CD4-positive, alpha-beta T cell treated with Interleukin-4 for 4 hours (primary cell): ENCODE measurements at places on chromosomes 4 and X.

DNA sequence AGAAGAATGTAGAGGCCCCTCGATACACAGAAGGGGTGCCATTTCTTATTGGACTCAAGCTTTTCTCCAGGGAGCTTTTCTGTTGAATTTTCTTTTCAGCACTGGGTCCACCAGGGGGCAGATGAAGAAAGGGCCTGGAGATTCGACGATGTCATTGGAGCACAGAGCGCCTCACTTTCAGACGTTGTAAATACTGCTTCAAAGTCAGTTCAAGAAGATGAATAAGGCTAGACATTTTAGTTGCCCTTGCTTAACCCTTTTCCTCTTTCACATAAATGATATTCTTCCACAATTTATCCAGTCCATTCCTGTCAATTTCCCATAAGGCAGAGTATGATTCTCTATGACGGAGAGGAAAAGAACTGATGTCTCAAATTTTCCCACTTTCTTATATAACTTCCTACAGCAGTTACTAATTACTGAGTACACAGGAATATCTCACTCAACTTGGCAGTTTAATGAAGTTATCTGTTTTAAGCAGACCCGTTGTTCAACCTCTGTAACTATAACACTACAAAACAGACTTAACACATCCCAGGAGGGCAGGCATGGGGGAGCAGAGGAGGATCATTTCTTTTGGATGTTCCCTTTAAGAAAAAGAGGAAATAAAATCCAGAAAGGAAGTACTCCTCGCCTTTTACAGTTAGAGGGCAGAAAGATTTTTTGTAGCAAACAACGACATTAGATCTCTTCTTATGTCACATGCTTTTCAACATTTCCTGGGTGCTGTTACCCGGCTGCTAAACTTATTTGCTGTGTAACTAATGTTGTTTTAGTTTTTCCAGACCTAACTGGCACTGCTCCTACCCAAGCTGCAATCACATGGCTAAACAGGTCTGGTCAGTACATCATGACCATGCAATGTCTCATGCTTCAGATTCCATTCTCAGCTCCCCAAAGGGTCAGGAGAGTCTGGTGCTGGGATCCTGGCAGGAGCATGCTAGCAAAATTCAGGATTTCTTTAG lies 12.2 kb upstream of the CENPU start:
- DNase-seq: peak; percentile 67

- peak; percentile 30 for DNase-seq
Measured at GRCh38 chr4:112170451-112170993, 25.3 kb downstream of the FAM241A start.

DNA sequence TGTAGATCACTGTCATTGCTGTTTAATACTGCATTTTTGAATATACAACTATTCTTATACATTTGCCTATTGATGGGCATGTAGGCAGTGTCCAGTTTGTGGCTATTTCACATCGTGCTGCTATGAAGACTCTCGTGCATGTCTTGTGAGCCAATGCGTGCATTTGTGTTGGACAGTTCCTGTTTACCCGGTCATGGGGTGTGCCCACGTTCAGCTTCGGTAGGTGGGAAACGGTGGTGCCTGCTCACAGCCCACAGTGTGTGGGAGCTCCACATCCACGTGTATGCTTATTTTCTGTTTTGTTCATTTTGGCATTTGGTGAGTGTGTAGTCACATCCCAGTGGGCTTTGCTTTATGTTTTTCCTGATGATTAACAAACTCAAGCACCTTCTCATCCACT lies 19.7 kb upstream of the RNF212 start:
- no peak for DNase-seq

DNA sequence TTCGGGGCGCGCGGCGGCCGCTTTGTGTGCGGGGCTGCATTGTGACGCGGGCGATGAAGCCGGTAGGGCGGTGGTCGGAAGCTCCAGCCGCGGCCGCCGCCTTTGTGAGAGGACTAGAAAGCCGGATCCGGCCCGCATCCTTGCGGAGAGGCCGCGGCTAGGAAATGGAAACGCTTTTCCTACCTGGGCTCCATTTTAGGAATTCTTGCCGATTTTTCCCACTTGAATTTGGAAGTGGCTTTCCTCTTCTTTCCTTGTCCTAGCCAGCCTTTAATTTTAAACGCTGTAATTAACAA lies 708 bp downstream of the TMSB4X start:
- DNase-seq: no peak

GRCh38 chr4:169841776-169842175 lies 84.0 kb upstream of the HPF1 start:
- no peak for DNase-seq

GRCh38 chrX:96480081-96480480 lies 204.6 kb upstream of the DIAPH2 start:
- no peak for DNase-seq

- no peak for DNase-seq
Measured at GRCh38 chr4:103786014-103786413, 66.2 kb upstream of the TACR3 start.

DNA sequence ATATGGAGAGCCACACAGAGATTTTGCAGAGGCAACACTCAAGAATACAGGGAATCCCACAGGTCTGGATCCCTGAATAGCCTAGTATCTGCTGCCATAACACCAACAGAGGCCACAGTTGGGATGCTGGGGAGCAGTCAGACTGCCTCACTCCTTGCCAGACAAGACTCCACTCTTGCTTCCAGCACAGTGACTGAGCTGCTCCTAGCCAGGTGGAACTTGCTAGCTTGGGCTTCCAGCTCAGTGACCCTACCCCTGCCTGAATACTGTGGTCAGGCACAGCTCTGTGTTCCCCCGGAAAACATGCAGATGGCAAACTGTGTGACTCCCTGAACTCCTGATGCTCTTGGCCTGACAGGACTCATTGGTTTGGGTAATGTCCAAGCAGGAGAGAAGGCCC lies 251.8 kb downstream of the KCTD8 start:
- DNase-seq: no peak

DNA sequence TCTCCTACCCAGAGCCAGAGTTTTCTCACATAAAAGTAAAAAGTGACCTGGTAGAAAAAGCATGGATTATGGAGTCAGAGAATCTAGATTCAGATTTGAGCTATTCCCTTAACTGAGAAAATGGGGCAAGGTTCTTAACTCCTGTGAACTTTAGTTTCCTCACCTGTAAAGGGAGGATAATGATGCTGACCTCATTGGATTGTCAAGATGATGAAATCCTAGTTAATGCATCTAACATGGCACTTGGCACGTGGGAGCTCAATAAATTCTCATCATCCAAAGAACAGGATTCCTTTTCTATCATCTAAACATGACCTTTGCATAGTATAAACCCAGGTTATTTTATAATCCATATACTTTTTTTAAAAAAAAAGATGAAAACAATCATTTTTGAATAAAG lies 18.6 kb downstream of the FHDC1 start:
- no peak for DNase-seq

DNA sequence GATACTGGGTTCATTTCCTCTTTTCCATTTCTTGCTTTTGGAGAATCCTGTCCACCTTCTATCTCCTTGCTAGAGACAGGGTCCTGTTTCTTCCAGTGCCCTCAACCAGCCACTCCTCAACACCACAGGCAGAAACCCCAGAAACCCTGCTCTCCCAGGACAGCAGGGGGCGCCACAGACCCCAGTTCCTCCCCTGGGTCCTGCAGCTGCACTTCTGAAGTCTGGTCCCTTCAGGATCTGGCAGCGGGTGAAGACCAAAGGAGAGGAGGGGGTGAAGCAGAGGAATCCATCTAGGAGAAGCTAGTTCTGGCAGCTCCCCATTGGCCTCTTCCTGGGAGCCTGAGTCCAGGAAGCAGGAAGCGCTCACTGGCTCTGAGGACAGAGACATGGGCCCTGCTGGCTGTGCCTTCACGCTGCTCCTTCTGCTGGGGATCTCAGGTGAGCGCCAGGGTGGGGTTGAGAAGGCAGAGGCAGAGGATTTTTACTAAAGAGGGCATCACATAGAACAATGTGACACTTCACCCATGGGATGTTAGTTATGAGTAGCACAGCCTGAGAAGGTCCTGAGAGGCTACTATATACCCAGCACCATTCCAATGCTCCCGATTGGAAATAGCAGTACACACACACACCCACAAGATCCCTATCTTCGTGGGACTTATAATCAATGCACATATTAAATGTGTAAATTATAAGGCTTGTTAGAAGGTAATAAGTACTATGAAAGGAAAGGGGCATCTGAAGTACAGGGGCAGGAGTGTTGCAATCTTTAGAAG lies at the start of gene PRSS48:
TSS of gene PRSS48 (plus strand) at position 375 of the 776 bp plus-strand sequence. CDS start at position 387, 12 bp downstream.
- DNase-seq: no peak

DNA sequence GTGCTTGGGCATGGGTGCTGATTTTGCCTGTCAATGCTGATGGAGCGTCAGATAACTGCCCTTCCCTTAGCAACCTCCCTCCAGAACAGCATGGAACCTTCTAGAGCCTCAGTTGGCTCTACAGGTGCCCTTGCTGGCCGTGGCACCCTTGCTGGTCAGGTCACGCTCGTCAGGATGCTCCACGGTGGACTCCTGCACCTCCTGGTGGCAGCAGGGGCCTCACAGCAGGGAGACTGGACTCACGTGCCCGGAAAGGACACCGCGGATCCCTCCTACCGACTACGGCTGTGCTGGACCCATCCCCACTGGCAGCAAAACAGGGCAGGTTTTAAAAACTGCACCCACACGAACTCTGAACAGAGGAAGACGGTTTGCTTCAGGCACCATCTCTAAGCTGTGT lies 82.1 kb upstream of the AFAP1 start:
- DNase-seq: no peak
